Anterior cingulate cortex (tissue), 58 donors: ENCODE measurements at places on chromosomes 11 and 22.

DNA sequence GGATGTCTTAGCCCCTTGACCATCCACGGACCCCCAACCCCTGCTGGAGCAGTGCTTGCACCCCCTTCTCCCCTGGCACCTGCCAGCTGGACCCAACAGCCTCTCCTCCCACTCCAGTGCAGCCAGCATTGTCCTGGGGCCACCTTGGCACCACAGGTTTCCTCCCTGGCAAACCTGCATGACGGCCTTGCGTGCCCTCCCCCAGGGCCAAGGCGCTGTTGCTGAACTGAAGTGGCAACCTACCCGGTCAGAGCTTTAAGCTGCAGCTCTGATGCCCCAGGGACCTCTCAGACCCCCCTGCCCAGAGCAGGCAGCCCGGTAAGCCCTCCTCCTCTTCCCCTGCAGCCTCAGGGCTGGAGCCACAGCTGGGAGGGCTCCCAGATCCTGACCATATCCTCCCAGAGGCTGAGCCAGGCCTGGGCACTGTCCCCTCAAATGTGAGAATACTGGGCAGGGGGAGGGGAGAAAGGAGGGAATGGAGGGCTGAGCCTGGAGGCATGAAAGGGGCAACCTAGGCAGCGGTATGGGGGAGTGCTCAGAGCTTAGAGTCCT, 1.8 kb upstream of the LRRC75B start:
- DNase-seq: no peak

- DNase-seq: peak; percentile 3
Measured at GRCh38 chr22:45125188-45125587, 38.5 kb upstream of the NUP50 start.

GRCh38 chr22:21807544-21808529, 59.6 kb downstream of the MAPK1 start:
- DNase-seq: no peak

DNA sequence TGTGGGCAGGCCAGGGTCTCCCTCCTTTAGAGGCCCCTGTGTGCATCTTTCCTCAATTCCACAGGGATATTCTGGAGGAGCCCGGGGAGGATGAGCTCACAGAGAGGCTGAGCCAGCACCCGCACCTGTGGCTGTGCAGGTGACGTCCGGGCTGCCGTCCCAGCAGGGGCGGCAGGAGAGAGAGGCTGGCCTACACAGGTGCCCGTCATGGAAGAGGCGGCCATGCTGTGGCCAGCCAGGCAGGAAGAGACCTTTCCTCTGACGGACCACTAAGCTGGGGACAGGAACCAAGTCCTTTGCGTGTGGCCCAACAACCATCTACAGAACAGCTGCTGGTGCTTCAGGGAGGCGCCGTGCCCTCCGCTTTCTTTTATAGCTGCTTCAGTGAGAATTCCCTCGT, 39.1 kb downstream of the TPCN2 start:
- DNase-seq: no peak

DNA sequence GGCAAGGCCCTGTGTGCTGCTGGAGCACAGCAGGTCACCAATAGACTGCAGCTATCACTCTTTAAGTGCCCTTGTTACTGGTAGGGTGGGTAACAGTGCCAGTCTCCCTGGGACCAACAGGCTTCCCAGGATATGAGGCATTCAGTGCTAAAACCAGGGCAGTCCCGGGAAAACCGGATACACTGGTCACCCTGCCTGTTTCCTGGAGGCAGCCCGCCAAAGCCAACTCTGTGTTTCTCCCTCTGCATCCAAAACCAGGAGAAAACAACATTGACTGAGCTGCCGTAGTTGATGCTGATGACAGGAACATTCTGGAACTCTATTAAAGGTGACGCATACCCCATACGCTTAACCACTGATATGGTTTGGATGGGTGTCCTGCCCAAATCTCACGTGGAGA, 149.1 kb downstream of the SHANK2 start:
- DNase-seq: no peak

- no peak for DNase-seq
Measured at GRCh38 chr11:60717956-60718355, 6.6 kb upstream of the MS4A18 start.

GRCh38 chr11:11972730-11973341, 35.6 kb downstream of the DKK3 start:
- no peak for DNase-seq

DNA sequence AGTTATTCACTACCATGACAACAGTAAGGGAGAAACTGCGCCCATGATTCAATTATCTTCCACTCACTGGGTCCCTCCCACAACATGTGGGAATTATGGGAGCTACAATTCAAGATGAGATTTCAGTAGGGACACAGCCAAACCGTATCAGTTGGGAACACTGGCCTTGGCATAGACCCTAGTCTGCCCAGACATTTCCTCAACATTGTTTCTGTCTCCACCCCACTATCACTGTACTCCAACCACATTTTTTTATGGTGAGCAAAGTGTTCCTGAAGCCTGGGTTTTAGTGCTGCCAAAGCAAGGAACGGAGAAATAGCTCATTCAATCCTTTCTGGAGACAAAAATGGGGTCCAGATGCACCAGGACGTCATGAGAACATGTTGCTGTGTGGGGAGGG, 122.6 kb upstream of the CCDC179 start:
- no peak for DNase-seq

DNA sequence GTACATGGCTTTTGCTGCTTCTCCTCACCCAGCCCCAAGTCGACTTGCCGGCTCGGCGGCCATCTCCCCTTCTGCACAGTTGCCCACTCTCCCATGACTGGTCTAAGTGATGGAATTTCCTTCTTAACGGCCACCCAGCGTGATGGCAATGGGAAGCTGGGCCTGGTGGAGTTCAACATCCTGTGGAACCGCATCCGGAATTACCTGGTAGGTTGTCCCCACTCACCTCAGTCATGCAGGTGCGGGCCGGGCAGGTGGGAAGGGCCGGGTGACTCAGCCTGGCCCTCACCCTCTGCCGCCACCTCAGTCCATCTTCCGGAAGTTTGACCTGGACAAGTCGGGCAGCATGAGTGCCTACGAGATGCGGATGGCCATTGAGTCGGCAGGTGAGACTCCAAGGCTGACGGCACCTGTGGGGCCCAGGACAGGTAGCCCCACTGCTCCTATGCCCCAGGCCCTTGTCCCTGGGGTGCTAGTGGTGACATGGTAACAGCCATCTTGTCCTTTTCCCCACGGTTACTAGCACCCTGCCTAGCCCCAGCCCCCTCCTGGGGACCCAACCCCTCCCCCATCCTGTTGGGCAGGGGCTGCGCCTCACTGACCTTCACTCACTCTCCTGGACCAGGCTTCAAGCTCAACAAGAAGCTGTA, 28.1 kb downstream of the CAPN1 start:
- no peak for DNase-seq

DNA sequence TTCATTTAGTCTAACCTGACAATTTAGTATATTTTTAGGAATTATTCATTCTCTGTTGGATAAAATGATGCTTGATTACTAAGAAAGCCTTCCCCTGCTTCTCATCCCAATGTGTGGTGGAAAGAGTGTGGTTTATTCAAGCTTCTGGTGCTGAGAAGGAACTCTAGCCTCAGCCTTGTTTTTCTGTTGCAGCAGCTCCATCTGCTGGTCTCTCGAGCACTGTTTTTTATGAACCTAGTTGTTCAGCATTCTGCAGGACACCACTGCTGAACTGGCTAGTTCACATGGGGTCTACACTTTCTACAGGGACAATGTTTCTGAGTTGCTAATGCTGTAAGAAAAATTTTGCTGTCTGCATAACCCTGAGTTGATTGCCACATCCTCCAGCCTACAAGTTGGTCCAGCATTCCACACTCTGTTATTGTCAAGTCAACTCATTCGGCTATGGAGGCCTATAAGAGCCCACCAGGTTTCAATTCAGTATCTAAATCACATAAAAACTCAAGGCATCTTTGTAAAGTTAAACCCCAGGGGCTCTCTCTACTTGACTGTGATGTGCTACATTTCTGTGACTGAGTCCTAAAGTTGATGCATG, 14.3 kb downstream of the OR2AG2 start:
- DNase-seq: peak; percentile 10

DNA sequence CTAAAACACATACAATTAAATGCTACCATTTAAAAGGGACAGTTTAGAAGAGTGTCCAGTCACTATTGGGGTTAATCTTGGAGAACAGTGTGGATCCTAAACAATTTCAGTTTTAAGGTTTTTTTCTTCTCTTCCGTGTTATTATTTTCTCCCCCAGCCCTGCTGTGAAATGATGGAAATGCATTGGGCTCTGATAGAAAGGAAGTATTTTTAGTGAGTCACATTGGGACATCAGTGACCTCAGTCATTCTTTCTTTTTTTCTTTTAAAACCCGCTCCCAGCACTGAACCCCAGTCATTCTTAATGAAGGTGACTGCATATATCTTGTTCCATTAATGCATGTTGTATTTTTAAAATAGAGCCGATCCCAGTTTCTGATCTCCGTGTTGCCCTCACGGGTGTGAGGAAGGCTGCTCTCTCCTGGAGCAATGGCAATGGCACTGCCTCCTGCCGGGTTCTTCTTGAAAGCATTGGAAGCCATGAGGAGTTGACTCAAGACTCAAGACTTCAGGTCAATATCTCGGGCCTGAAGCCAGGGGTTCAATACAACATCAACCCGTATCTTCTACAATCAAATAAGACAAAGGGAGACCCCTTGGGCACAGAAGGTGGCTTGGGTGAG, 93.2 kb upstream of the OR4B1 start:
- DNase-seq: no peak

GRCh38 chr11:115459563-115459962, 44.7 kb downstream of the CADM1 start:
- DNase-seq: no peak

DNA sequence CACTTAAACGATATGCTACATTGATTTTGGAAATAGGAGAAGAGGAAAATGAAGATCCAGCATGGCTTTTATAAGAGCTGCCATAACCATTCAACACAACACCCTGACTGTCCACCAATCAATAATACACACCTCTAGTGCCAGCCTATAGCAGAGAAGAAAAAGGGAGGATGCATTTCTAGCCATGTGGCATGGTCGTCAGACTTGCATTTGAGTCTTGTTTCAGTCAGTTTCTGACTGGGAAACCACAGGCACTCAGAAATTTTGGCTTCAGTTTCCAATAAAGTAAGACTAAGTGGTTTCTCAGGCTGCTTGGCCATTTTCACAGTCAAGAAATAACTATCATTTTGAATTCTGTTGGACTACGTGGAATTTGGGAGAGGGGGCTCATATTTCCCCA, 523.5 kb upstream of the LRRC4C start:
- no peak for DNase-seq

DNA sequence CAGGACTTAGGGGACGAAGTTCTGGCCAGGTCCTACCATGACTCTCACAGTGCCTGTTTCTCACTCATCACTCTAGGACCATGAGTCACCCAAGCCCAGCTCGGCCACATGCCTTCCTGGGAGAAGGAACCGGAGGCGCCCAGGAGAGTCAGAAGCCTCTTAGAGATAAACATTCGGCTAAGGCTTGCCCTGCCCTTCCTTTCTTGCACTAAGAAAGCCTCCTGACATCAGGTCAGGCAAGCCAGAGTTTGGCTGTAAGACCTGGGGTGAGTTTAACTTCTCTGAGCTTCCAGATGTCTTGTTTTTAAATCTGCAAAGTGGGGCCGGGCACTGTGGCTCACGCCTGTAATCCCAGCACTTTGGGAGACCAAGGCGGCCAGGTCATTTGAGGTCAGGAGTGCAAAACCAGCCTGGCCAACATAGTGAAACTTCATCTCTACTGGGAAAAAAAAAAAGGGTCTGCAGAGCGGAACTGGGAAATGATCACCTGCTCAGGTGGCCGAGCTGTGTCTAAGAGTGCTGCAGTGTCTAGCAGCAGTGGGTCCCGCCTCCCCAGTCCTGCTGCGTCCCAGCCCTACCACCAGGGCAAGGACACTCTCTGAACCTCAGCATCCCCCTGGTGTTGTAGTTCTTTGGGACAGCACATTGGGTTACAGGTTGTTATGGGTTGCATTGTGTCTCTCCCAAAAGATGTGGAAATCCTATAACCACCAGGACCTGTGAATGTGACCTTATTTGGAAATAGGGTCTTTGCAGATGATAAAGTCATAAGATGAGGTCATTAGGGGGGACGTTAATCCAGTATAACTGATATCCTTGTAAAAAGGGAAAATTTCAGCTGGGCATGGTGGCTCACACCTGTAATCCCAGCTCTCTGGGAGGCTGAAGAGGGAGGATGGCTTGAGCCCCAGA, 1.8 kb upstream of the CARS1 start:
- DNase-seq: no peak

- DNase-seq: no peak
Measured at GRCh38 chr11:2537010-2537705, 92.3 kb downstream of the KCNQ1 start.

DNA sequence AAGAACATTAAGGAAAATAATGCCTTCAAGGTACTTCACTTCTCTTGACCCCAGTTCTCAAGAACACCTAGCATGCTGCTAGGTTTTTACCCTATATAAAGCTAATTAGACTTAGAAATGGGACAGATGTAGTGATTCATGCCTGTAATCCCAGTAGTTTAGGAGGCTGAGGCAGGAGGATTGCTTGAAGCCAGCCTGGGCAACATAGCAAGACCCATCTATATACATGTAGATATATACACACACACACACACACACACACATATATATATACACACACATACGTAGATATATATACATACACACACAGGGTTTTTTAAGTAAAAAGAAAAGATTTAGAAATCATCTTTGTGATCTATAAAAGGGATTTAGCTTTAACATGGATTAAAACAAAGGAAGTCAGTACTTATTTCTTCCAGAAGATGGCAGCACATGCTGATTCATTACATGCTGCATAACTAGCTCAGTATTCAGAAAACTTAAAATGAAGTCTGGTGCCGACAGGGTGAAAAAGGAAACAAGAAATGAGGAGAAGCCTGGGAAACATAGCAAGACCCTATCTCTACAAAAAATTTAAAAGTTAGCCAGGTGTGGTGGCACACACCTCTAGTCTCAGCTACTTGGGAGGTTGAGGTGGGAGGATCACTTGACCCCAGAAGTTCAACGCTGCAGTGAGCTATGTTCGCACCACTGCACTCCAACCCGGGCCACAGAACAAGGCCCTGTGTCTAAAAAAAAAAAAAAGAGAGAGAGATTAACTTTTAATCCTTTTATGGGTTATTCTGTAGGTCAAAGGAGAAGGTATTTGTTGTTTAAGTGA, 28.5 kb upstream of the RBX1 start:
- DNase-seq: peak; percentile 24

DNA sequence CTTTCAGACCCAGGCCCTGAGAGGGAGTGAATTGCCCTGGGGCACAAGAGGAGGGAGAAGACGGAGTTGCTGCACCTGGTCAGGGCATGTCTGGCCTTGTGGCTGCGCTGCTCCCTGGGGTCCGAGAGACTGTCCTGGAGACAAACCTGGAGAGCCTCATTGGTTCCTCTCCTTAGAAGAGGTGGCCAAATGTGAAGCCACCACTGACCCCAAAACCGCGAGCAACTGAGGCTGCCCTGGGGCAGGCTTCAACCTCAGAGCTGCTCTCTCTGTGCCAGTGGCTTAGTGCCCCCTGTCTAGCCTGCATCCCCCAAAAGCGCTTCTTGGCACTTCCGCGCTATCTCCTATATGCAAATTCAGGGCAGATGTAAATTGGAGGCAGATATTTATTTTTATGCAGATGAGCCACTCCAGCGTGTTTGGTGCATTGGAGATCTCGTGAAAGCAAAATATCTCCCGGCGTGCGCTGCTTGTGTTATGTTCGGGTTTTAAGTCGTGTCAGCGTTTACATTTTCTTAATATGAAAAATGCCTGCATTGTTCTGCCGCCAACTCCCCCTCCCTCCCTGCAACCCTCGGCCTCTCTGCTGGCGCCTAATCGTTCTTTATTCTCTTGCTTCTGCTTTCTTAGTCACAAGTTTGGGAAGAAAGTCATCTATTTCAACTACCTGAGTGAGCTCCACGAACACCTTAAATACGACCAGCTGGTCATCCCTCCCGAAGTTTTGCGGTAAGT, 69.5 kb downstream of the ARHGAP8 start:
- DNase-seq: no peak
